ENCODE measurements at places on chromosomes 6 and 20. TPM values are rescaled to one million over a fixed set of nuclear protein-coding genes. Genes with fewer than 3 reads are reported as not detected.

GRCh38 chr20:37261714-37262113, at the start of gene GHRH:
GHRH (minus strand) TSS chr20:37261814; CDS start chr20:37256889, 4,925 bp downstream.
- no peak within 1 kb of the TSS for H3K27ac ChIP-seq
- no peak within 1 kb of the TSS for H3K4me3 ChIP-seq
- no peaks in the 10 kb centered on the region for H3K36me3 ChIP-seq
- H3K27me3 ChIP-seq, result 0 out of 2 replicates have a peak, but pooled peaks cover 6% of the 10 kb centered on the region
- no peak for DNase-seq

GRCh38 chr6:6844530-6844929, 256.0 kb downstream of the LY86 start:
- DNase-seq, result no peak
- H3K27me3 ChIP-seq, result no peaks in the 10 kb centered on the region
- no peaks in the 10 kb centered on the region for H3K4me1 ChIP-seq
- no peaks in the 10 kb centered on the region for H3K36me3 ChIP-seq

PRDM13 gene
- total RNA-seq, result not detected

DNA sequence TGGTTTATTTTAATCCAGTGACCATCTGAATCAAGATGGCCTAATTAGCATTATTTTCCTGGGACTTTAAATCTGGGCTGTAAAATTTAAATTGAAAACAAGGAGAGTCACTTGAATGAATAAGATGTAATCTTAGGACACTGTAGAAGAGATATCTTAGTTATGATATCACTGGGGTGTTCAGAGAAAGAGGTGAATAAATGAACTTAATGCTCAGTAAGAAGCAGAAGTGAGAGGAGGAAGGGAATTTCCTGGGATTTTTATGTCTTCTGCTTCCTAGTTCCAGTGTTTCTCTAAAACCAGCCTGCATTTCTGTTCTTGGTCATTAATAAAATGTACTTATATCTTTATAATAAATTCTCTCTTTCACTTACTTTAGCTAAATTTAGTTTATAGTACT, 136.8 kb upstream of the PTPRK start:
- DNase-seq, result no peak
- no peak overlapping the region for H3K4me3 ChIP-seq
- peaks cover 9% of the 10 kb centered on the region for H3K4me1 ChIP-seq

CST5 gene
- total RNA-seq, result not detected

GRCh38 chr6:51199105-51199552, 380.5 kb downstream of the TFAP2B start:
- H3K27ac ChIP-seq, result peak overlapping the region; percentile 95
- peaks cover 42% of the 10 kb centered on the region for H3K4me1 ChIP-seq
- no peaks in the 10 kb centered on the region for H3K36me3 ChIP-seq

NCOA7 gene
- total RNA-seq, result 4.1 TPM

DNA sequence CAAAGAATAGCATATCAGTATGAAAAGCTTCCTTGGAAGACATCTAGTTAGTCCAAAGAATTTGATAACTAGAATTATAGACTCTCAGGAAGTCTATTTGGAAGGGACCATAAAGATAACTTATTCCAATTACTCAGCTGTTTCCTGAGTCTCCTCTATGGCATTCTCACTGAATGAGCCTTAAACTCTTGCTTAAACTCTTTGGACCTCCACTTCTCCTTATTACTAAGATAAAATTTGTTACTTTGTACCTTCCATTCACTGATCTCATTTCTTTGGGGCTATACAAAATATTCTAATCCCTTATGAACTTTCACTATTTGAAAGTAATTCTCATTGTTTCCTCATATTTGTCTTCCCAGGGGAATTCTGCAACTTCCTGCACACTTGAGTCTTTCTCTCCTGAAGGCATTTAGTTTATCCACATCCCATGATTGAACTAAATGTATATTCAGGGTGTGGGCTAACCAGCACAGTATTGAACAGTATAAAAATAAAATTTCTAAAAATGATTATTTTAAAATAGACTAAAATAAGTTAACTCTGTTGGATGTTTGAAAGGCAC, 67.1 kb upstream of the NOTCH4 start:
- H3K4me1 ChIP-seq, result no peaks in the 10 kb centered on the region
- H3K27me3 ChIP-seq, result no peaks in the 10 kb centered on the region
- no peaks in the 10 kb centered on the region for H3K36me3 ChIP-seq
- no peak overlapping the region for H3K4me3 ChIP-seq
- DNase-seq, result no peak
- no peak overlapping the region for H3K27ac ChIP-seq

DNA sequence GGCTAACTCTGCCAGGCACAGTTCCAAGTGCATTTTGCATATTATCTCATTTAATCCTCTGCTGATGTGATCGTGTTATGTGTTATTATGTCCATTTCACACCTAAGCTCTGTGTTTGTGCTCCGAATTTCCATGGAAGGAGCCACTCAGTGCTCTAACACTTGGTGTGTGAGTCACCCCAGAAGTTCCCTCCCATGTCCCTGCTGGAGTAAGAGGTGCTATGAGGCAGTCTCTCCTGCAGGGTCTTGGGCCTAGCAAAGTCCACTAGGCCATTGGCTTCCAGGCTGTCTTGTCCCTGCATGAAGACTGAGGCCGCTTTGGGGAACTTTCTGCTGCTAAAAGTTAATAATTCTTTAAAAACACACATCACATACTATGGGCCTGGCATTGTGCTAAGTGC, 405.9 kb upstream of the SULF2 start:
- peaks cover 1% of the 10 kb centered on the region for H3K27me3 ChIP-seq
- no peak for DNase-seq
- H3K4me3 ChIP-seq, result no peak overlapping the region
- H3K36me3 ChIP-seq, result no peaks in the 10 kb centered on the region
- H3K4me1 ChIP-seq, result peaks cover 28% of the 10 kb centered on the region

DNA sequence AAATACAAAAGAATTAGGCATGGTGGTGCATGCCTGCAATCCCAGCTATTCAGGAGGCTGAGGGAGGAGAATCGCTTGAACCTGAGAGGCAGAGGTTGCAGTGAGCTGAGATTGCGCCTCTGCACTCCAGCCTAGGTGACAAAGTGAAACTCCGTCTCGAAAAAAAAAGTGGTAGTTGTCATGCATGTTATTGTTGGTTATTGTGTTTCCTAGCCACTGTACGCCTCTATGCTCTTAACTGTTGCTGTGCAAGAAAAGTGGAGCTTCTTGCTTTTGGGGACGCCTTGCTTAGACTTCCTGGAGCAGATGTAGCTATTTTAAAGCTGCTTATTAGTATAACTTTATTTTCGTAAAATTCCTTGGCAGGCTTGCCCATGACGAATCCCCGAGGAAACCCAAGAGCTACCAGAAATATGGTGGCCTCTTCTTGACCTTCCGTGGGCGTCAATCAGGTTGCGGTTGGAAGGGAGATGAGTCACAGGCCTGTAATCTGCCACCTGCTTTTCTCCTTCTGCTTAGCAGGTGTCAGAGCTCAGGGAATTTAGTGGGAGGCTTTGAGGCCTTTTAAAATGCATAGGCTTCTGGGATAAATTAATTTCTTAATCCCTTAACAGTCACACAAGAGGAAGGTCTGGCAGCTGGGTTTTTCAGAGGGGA, 17.3 kb downstream of the GABRR2 start:
- H3K4me1 ChIP-seq, result peaks cover 27% of the 10 kb centered on the region
- DNase-seq, result peak; percentile 99
- peak overlapping the region; percentile 40 for H3K4me3 ChIP-seq
- H3K27ac ChIP-seq, result peak overlapping the region; percentile 99
- H3K27me3 ChIP-seq, result no peaks in the 10 kb centered on the region
